Stimulated activated CD4-positive, alpha-beta T cell treated with anti-CD3 and anti-CD28 coated beads, TNF-alpha, amount 100 ng/mL, for 24 hours (primary cell): ENCODE measurements at places on chromosomes 12 and 14.

DNA sequence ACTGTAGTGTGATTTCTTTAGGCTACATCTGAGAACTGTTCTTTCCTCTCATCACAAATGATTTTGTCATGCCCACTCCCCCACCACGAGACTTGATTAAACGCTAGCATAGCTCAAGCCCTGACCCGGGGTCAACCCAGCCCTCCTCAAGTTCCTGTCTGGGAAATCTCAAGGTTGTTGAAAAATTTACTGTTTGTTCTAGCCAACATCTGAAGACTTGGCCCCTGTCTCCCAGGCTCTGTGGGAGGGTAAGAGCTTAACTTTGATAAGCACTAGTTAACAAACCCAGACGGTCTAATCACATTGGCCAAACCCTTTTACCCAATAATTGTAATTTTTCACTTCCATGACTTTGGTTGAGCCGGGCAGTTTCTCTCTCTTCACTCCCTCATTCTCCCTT, 86.2 kb upstream of the AMIGO2 start:
- no peak for DNase-seq

- no peak for DNase-seq
Observed at GRCh38 chr12:108143144-108143543, 14.1 kb downstream of the WSCD2 start.

- no peak for DNase-seq
Observed at GRCh38 chr14:98208211-98208611, 1063.8 kb downstream of the BCL11B start.

GRCh38 chr14:33404964-33405574, 466.4 kb downstream of the NPAS3 start:
- DNase-seq, result no peak

DNA sequence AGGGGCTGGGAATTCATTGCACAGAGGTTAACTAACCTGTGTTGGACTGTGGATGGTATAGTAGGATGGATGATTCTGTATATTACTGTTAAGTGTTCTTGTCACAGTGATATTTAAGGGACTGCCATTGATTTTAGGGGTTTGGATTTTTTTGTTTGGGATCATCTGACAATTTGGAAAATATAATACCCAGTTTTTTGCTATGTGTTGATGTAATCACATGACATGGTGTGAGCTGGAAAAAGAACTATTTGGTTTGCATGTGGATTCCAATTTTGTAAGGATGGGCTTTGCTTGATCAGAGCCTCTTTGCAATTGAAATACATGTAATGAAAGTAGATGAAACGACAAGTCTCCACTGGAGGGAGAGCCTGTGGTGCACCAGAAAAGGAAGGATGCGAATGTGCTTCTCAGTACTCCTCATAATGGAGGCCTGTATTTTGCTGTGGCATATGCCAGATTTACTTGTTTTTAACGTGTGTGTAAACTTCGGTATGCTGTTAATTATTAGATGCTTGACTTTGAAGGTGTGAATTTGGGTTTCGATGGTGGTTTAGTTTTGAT, 2.7 kb downstream of the DYRK2 start:
- no peak for DNase-seq

DNA sequence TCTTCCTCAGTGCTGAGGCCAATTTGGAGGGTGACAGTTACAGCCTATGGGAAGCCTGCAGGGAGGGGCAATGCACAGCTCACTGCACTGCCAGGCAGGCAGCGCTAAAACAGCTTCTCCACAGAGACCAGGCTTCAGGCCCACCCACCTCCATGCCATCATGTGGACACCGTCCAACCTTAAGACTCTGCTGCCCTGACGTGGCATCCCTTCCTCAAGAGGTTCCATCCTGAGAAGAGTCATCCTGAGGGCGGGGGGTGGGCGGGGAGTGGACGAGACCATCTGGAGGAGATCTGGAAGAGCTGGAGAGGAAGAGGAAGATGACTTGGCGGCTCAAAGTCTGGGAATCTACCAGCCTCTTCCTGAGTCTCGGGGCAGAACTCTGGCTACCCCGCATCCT, 8.4 kb upstream of the ACVRL1 start:
- no peak for DNase-seq

DNA sequence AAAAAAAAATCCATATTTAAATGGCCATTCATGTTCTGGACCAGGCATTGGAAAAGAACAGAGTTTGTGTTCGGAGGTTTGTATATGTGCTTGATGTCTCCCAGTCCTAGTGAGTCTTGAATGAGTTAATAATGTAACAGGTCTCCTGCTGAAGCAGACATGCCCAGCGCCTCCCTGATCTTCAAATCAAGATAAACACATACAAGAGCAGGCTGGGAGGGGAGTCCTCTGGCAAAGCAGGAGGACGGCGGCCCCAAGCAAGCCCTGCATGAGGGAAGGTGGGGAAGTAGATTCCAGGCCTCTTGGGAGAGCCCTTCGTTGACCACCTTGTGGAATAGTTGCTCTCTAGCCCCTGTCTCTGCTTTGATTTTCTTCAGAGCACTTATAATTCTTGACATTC, 156.3 kb downstream of the ZFP36L1 start:
- DNase-seq, result no peak

DNA sequence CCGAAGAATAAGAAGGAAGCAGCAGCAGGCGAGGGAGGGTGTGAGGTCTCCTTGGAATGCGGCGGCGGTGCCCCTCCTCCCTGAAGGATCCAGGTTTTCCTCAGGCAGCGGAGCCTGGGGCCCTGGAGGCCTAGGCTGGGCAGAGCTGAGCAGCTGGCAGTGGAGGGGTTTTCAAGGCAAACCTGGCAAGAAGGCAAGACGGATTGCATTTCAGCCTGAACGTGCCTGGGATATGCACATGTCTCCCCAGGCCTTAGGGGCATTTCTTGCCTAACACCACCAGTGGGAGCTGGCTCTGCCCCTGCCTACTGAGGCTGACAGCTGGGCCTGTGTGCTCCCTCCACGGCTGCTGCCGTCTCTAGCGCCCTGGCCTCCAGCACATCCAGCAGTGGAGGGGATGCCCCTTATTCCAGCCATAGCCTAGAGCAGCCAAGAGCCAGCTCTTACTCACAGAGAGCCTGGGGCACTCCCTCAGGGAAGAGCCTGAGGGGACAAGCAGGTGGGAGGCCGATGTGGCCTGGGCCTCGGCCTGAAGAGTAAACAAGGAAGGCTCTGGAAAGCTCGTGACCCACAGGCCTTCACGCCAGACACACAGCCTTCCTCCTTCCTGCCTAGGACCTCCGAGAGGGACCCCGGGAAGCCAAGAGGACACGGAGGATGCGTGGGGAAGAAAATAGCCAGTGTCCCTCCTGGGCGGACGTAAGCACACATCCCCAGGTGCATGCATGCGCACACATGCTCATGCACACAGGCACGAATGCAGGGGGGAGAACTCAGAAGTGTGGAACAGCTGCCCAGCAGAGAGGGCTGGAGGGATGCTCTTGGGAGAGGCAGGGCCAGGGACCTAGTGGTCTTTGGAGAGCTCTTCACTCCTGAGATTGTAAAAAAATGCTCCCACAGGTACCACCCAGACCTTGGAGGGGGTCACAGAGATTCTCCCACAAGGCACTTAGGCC, 23.0 kb upstream of the EIF2B2 start:
- DNase-seq, result no peak

- no peak for DNase-seq
Observed at GRCh38 chr14:61281186-61281947, at the start of gene TMEM30B. Gene TMEM30B (minus strand): TSS chr14:61281338. CDS start chr14:61281147, 191 bp downstream.

DNA sequence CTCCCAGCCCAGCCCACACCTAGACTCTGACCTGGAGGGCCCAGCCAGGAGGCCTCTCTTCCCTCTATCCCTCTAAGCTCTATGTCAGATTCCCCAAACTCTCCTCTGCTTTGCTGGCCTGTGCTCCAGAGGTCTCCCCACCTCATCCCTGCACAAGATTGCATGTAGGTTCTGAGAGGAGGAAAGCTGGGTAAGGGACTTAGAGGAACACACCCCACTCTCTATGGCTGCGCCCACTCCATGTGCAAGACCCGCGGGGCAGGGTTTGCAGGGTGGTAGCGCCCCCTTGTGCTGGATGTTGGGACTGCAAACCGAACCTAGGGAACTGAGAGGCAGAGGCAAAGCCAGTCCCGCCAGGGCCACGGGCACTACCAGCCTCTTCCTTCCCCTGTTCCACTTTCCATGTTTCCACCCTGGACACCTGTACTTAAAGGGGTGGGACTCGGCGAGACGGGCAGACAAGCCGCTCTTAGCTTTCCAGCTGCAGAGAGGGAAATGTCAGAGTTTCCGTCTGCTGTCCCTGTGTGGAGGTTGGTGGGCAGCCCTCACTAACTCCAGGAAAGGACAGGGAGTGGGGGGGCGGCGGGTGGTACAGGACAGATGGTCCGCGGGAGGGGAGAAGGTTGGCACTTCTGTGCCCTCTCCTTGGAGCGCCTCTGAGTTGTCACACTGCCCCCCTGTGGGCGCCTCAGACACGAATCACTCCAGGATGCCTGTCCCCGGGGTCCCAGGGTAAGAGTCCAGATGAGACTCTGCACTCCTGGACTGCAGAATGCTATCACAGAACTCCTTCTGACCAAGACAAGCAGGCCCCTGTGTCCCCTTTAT, 16.8 kb downstream of the MMP14 start:
- peak; percentile 95 for DNase-seq

- DNase-seq, result no peak
Observed at GRCh38 chr14:32197919-32198318, 3.9 kb upstream of the RNU6-7 start.

- DNase-seq, result no peak
Observed at GRCh38 chr14:28297559-28297958, 469.0 kb upstream of the FOXG1 start.

- no peak for DNase-seq
Observed at GRCh38 chr14:94775091-94775870, 5.4 kb upstream of the GSC start.

- DNase-seq, result no peak
Observed at GRCh38 chr12:50390316-50390741, 6.1 kb downstream of the FAM186A start.

DNA sequence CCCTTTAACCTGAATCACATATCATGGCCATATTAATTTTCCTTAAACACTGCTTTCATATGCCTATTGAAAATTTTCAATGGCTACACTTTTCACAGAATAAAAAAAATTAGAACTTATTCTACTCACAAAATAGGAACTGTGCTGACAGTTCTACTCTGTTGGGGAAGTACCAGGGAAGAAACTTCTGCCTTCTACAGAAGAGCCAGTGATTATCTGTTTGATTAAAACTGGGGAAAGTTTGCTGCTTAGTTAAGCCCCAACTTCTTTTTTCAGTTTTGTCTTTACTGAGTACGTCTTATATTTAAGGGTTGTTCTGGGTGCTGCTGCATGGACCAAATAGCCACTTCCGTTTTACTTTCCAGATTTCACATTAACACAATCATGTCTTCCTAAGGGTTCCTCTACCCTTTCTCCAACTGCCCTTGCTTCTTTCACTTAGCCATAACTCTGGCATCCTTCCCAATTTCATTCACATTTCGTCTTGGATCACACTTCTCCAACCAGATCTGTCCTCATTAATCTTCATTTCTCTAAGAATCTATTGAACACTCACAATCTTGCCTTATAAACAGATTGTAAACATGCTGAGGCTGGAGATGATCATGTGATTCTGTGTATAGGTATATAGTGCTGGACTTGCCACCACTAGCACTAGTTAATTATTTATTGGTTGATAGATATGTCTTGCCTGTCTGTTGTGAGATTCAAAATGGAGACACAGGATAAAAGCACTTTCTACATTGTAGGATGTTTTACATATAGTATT, 1.9 kb upstream of the SEL1L start:
- DNase-seq, result no peak

DNA sequence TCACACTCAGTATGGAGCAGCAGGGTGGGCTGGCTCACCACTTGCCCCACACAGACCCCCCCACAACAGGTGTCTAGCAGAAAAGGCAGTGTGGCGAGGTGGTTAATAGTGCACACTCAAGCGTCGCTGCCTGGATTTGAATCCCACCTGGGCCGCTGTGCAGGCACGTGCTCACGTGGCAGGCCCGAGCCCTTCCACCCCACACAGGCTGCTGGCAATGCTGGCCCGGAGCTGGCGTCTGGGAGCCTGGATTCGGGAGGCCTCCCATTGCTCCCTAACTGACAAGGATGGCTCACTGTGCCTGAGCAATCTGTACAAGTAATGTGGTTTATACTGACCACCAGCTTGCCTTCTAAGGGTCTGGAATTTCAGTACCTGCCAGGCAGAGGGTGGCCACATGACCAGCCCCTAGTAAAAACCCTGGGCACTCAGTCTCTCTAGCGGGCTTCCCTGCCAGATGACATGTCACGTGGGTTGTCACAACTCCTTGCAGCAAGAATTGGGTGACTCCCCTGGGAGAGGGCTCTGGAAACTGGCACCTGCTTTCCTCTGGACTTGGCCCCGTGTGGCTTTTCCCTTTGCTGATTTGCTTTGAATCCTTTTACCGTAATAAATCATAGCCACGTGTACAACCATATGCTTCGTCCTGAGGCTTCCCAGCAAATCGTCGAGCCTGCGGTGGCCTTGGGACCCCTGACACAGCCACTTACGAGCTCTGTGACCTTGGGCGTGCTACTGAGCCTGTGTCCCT, 72.8 kb downstream of the SCARB1 start:
- no peak for DNase-seq

DNA sequence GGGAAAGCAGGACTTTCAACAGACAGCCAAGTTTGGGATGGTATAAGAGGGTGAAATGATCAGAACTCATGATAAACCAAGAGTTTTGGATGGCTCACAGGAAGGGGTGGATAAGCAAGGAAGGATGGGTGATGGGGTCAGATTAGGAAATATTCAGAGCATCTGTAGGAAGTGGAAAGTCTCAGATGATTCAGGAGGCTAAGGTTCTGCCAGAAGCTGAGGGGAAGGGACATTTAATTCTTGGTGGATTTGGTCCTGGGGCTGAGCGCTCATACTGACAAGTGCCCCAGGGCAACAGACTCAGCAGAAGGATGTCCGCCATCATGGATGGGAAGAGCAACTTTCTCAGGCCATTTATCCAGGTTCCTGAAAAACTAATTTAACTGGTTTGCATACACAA, 28.4 kb upstream of the BDKRB2 start:
- DNase-seq, result no peak

GRCh38 chr12:19694627-19695026, 255.3 kb downstream of the AEBP2 start:
- no peak for DNase-seq

DNA sequence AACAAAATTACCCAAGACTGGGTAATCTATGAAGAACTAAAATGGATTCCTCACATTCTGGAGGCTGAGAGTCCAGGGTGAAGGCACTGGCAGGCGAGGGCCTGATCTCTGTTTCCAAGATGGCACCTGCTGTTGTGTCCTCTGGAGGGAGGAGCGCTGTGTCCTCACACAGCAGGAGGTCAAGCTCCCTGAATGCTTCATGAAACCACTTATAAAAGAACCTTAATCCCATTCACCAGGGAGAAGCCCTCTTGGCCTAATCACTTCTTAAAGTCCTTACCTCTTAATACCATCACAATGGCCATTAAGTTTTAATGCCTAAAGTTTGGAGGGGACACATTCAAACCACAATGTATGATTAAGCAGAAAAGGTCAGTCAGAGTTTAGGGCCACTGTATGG, 172.4 kb downstream of the EMP1 start:
- DNase-seq, result no peak
